Activated CD8-positive, alpha-beta memory T cell treated with anti-CD3 and anti-CD28 coated beads, Interleukin-2, amount 50 U/mL, for 4 hours (primary cell): ENCODE measurements at places on chromosomes 3 and 15.

DNA sequence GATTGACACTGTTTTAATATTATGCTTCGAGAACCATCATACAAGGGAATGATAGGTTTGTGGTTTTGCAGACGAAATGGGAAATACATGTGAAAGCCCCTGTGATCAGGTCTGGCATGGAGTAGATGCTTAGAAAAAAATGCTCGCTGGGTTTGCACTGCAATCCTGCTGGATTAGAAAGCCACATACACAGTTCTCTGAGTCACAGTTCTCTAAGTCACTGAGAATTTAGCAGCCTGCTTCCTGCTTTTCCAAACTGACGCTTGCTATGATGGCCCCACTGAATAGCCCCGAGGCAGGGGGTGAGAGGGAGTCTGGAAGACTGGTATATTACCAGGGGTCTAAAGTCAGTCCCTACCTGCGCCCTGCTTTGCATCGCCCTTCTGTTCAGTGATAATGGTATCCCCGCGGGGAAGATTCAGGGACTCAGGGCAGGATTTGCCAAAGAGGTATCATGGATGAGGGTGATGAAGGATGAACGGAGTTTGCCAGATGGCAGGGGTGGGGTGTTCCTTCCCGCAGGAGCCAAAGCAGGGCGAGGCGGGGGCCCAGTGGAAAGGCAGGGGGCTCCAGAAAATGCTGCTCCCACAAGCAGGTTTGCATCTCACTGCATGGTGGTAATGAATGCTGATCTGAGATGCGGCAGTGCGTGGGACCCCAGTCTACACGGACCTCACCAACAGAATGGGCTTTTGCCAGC, 82.3 kb downstream of the IQSEC1 start:
- DNase-seq: no peak

- DNase-seq: no peak
Measured at GRCh38 chr15:80942746-80943565, 46.7 kb downstream of the MESD start.

DNA sequence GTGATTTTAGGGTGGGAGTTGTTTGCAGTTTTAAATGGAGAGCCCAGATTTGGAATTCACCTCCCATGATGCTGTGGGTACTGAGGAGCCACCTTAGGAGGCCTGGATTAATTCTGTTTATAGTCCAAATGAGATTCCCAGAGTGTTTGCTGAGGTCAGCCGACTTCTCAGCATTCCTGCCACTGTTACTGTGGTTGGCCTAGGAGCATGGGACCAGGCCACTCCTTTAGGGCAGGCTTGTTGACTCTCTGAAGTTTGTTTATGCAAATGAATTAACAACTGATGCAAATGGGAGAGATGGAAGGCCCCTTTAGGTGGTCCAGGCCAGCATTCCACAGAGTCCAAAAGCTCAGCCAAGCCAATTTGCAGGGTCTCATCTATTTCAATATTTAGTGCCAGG, 46.1 kb downstream of the CACNA2D3 start:
- DNase-seq: no peak

GRCh38 chr3:141763088-141763750, at the start of gene GRK7:
TSS of gene GRK7 (plus strand) at chr3:141763408. CDS start at chr3:141778285, 14,877 bp downstream.
- no peak for DNase-seq

- DNase-seq: peak; percentile 17
Measured at GRCh38 chr3:33658991-33659848, 58.8 kb downstream of the CLASP2 start.

DNA sequence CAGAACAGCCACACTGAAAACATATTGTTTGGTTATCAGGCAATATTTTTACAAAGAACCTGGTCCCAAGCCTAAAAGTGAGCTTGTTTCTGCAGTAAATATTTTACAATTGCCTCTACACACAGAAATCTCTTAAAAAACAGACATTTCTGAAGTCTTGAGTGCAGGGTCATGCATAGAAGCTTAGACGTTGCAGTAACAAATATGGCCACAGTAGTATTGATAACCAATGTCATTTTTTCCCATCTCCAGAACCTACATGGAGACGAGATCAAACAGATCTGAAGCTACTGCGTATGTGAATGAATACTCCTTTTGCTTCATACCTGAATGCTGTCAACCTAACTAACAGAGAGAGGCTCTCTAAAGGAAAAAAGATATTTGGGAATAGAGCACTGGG, 19.6 kb upstream of the ARL8B start:
- DNase-seq: no peak

- DNase-seq: no peak
Measured at GRCh38 chr3:72441284-72441994, 406.8 kb downstream of the SHQ1 start.

GRCh38 chr3:159520638-159521037, 468.0 kb upstream of the IL12A start:
- no peak for DNase-seq

GRCh38 chr15:38853608-38854007, 289.0 kb upstream of the RASGRP1 start:
- DNase-seq: peak; percentile 30

DNA sequence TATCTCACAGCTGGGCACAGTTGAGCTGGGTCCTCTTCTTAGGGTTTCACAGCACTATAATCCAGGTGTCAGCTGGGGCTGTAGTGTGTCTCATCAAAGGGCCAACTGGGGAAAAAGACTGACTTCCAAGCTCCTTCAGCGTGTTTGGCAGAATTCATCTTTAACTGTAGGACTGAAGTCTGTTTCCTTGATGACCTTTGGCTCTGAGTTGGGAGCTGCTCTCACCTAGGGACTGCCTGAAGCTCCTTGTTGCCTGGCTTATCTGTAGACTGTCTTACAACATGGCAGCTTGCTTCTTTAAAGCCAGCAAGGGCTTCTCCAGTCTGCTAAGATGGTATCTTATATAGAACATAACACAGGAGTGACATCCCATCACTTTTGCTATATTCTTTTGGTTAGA, 5.3 kb upstream of the VPS33B start:
- DNase-seq: no peak

DNA sequence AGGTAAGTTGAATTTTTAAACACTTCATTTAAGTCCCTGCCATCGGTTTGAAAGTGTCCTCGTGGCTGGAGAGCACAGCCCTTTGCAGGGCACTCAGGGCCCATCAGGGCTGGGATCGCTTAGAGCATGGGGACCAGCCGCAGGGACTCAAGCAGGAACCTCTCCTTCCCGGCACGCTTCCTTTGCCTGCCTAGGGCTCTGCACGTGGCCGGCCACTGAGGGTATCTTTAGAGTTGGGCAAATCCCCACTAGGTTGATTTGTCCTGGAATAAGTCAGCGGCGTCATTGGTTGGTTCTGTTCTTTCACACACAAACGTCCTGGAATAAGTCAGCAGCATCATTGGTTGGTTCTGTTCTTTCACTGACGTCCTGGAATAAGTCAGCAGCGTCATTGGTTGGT, 131.6 kb downstream of the OCA2 start:
- no peak for DNase-seq

DNA sequence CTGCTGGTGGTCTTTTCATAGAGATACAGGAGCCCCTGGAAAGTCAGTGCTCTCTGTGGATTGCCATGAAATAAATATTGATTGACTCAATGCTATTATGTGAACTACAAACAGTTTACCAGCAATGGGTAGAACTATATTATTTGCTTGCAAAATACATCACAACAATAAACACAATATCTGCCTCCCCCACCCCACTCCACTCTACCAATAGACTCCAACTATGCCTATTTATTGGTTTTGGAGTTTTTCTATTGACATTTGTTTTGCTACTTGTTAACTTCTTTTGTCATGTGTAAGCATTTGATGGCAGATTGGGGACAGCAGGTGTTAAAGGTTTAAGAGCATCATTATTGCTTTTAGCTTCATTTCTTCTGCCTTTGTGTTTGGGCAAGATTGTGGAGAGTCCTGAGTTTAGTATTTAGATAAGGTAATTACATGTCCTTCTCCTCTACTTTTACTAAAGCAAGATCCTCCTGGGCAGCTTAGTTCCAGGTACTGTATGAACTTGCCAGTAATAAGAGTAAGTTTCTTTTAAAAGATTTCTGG, 8.3 kb downstream of the FNDC3B start:
- no peak for DNase-seq

DNA sequence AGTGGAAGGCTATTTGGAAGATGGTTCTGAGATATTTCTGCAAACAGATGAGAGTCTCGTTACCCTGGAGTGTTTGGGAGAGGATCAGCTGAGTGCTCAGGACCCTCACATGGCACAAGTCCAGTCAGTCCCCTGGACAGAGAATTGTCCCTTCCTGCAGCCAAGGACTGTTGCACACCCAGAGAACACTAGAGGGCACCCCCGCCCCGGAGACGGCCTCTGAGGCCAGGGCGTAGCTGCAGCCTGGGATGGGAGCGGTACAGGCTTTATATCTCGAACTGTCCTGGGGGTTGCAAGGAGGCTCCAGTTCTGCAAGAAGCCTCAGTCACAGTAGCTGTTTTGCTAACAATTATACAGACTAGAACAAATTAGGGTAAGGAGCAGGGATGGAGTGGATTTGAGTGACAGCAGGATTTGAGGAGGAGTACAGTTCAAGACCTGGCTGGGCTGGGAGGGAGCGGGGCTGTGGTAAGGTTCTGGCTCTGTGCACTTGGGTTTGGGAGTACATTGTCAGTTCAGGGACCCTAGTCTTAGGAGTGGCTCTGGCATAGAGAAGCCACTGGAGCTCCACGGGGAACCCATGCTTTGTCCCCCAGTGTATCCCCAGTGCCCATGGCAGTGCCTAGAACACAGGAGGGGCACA, 67.6 kb upstream of the HACD2 start:
- DNase-seq: no peak

GRCh38 chr3:72401005-72401545, 447.2 kb downstream of the SHQ1 start:
- no peak for DNase-seq

GRCh38 chr15:52246686-52247431, 48.7 kb downstream of the MYO5C start:
- no peak for DNase-seq

DNA sequence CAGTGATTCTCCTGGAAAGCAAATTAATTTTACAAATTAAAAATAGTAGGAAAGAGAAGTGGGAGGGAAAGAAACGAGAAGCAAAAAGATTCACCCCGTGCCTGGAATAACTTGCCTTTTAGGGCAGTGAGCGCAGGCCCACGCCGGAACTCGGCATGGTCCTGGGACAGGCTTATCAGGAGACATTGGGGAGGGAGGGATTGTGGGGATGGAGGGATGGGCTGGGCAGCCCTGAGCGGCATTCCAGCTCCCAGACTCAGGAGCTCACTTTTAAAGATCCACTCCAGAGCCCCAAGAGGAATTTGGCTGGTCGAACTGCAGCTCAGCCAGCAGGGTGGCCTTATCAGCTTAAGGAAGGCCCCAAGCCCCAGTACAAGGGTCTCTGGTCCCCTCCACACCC, 117.9 kb downstream of the ADCY5 start:
- no peak for DNase-seq

GRCh38 chr15:27725731-27726130, 373.4 kb downstream of the OCA2 start:
- DNase-seq: no peak

DNA sequence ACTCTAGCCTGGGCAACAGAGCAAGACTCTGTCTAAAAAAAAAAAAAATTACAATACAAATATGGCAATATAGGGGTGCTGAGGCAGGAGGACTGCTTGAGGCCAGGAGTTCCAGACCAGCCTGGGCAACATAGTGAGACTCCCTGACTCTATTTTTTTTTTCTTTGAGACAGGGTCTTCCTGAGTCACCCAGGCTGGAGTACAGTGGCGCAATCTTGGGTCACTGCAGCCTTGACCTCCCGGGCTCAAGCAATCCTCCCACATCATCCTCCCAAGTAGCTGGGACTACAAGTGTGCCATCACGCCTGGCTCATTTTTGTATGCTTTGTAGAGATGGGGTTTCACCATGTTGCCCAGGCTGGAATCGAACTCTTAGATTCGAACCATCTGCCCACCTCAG, 17.3 kb upstream of the RAB11A start:
- DNase-seq: no peak

DNA sequence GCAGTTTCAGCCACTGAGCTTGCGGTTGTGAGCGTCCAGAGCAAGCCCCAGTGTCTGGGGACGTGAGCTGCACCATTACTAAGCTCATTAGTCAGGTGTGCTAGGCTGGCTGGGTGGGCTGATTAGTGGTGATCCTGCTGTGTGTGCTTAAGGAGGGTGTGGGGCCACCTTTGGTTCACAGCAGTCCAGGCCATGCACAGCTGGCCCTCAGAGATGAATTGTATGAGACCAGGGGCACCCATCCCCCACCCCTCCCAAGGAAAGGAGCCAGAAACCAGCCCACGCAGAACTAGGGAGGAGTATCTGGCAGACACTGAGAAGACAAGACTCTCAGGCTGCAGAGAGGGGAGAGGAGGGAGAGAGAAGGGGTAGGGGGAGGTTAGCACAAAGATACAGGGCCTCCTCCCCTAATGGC, 3.8 kb downstream of the TYRO3 start:
- DNase-seq: no peak

- no peak for DNase-seq
Measured at GRCh38 chr15:68228143-68228970, 1.2 kb downstream of the CLN6 start.

DNA sequence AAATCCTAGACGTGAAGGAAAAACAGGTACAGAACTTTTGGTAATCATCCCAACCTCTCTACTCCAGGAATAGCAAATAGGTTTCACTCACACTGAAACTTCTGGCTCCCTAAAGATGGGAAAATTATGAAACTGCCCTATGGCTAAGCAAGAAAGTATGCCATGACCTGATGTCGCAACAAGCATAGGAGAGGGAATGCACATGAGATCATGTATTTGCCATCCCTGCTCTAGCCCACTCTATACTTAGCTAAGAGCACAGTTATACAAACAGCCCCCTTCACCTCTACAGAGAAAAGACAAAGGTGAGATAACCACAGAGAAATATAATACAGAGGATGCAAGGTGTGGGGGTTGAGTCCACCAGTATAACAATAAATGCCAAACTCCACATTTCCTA, 102.7 kb downstream of the TBC1D5 start:
- no peak for DNase-seq

DNA sequence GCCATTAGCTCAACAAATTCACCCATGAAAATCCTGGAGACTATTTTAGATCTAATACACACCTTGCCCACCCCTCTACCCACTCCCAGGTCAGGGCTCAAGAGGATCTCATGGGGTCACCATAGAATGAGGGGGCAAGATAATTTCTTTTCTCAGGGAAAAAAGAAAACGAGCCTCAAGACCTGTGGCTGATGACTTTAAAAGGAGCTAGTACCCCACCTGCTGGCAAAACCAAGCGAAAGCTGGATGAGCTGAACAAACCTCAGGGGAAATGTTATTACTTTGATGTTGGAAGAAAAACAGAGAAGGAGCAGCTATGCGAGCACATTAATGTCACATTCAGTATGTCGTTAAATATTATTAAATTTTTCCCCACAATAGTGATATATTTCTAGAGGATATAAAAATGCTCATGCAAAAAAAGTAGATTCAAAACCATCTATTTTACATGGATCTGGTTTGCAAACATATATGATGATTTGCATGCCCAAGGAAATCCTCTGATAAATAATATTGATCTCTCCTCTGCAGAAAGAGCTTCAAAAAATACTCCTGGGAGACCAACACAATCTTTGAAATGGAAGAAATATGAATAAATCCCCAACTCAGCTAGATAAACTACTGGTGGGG, 37.7 kb downstream of the PLD1 start:
- peak; percentile 31 for DNase-seq

DNA sequence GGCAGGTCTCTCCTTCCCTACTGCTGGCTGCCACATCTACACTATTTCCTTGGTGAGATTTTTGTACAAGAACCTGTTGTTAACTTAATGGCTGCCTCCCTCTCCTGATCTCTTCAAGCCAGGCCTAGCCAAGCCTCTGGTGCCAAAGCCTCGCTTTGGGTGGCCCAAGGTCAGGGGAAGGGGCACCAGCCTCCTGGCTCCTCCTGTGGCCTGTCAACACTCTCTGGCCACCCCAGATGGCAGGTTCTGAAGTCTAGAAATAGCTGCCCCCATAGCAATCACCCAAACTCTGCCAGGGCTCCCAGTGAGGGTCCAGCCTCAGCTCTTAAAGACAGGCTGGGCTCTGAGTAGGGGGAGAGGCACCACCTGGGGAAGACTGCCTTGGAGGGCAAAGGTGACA, 5.0 kb downstream of the IFRD2 start:
- DNase-seq: no peak
